ENCODE measurements at places on chromosomes 6 and 20.
A peak's percentile ranks its signal among the peaks of the same experiment; 100 is the strongest.

- H3K27ac ChIP-seq = peak overlapping the region; percentile 1
- no peaks in the 10 kb centered on the region for H3K4me1 ChIP-seq
- H3K27me3 ChIP-seq = no peaks in the 10 kb centered on the region
- no peak for DNase-seq
These were observed 26.4 kb downstream of the LAMA4 start for GRCh38 chr6:112227992-112228391.

DNA sequence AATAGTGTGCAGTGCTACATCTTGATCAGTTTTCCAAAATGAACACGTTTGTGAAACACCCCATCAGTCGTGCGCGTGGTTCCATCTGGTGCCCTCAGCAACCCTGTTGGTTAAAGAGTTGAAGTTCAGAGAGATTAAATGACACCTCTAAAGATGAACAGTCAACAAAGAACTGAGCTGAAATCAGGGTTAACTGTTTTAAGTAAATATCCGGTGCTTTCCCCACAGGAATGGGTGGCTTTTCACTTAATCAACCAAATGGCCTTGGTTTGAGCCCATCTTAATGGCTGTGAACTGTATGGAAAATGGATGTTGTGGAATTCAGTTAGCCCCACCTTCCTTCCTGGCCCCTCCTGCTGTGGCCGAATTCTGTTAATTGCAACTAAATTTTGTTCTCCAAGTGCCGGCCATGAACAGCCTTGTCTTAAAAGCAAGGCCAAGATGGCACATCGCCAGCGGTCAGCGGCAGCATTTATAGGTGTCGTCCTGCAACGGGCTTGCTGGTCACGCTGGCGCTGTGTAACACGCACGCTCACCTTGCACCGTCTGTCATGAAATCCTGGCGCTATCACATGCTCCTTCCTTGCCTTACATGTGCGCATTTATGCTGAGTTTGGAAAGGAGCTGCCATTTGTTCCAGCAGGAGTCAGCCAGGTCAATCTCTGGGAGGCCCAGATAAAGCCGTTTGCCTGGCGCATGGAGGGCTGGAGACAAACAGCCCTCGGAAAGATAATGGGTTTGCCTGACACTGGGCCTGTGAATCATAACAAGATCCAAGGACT is 164.5 kb downstream of the ERMARD start:
- no peaks in the 10 kb centered on the region for H3K27me3 ChIP-seq
- H3K27ac ChIP-seq = peak overlapping the region; percentile 8
- DNase-seq = no peak
- no peak overlapping the region for H3K4me3 ChIP-seq
- H3K36me3 ChIP-seq = no peaks in the 10 kb centered on the region

GRCh38 chr6:137358273-137358672 is 135.9 kb downstream of the OLIG3 start:
- H3K4me1 ChIP-seq = no peaks in the 10 kb centered on the region
- no peak overlapping the region for H3K4me3 ChIP-seq
- no peak for DNase-seq
- no peaks in the 10 kb centered on the region for H3K27me3 ChIP-seq

DNA sequence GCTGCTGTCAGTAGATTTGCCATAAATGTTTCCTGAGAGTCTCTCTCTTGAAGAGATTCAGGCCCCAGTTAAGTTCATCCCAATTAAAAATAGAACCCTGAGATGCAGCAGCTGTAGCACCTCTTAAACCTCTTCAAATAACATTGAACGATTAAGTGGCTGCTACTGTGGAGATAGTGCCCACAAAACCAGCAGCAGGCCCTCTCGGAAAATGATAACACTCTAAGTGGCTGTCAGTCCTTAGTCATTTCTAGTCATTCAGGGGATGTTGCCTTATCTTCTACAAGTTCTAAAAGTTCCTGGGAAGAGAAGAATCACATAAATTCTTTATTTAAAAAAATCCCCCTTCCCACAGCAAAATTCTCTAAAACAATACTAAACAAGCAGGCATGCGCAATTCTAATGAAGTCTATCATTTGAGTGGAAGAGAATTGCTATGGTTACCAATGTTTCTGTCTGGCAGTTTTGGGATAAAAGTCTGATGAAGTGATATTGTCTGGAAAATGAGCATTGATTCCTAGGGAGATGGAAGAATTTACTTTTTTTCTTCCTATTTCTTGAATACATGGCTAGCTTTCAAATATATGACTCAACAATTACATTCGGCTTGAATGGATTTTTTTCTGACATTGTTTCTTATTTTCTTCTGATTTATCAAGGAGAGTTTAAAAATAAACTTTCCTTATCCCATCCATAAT is 131.9 kb downstream of the TRMT11 start:
- no peaks in the 10 kb centered on the region for H3K27me3 ChIP-seq
- no peak for DNase-seq
- no peaks in the 10 kb centered on the region for H3K36me3 ChIP-seq

- no peak overlapping the region for H3K4me3 ChIP-seq
- H3K4me1 ChIP-seq = peaks cover 66% of the 10 kb centered on the region
- H3K27me3 ChIP-seq = no peaks in the 10 kb centered on the region
- no peak for DNase-seq
- H3K27ac ChIP-seq = no peak overlapping the region
- no peaks in the 10 kb centered on the region for H3K36me3 ChIP-seq
These were observed 5.1 kb downstream of the DIDO1 start for GRCh38 chr20:62921119-62921687.

DNA sequence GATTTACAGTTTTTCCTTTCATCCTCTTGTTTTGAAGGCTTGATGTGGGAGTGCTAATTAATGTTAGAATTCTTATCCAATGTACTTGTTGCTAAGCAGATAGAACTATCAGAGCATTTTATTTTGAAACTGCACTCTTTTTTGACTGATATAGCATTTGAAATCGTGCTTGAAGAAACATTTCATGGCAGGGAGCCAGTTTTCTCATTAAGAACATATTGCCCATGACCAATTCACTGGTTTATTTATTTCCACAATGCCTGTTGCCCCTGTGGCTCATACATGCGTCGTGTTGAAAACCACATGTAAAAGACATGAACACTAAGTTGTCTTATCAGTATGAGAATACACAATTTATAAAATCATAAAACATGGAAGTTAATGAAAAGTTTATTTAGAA is 479.7 kb upstream of the FLRT3 start:
- H3K36me3 ChIP-seq = no peaks in the 10 kb centered on the region
- no peak for DNase-seq
- H3K4me3 ChIP-seq = no peak overlapping the region
- H3K4me1 ChIP-seq = no peaks in the 10 kb centered on the region
- H3K27ac ChIP-seq = no peak overlapping the region

Data from esophagus squamous epithelium (tissue), 5 donors.